Naive thymus-derived CD4-positive, alpha-beta T cell (primary cell): ENCODE measurements at places on chromosomes 7 and 10.

DNA sequence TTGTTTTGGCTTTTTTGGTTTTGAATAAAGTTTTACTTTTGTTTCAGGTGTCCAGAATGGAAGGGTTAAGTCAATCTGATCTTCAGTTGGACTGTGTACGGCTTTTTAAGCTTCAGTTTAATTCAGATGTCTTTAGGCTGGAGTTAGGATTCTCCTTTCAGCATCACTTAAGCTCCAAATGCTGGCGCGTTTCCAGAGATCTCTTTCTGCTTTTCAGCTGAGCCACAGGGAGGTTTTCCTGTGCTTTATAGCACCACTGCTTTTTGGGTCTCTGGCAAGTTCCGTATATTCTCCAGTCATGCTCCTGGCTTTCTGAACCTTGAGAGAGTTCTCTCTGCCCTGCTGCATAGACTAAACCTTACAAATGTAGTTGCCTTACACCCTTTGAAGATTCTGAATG lies 60.0 kb downstream of the VTI1A start:
- no peak for DNase-seq

GRCh38 chr7:90625562-90625961 lies 29.4 kb downstream of the CDK14 start:
- DNase-seq = no peak

- no peak for DNase-seq
Observed at GRCh38 chr10:49079499-49079898, 35.8 kb downstream of the VSTM4 start.

DNA sequence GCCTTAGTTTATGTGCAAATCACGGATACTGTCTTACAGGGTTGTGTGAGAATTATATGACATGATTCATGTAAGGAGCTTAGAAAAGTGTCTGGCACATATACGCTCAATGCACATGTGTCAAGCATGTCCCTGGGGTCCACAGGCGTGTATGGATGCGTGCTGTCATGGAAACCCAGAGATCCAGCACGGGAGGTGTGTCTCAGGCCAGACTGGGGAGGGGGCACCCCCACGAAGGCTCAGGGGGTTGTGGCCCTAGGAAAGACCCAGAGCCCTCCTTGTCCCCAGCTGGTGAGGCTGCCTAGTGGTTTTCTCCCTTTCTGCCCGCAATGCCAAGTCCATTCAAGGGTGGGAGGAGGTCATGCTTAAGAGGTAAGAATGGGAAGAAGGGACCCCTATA lies 9.1 kb downstream of the BTBD16 start:
- DNase-seq = no peak

- DNase-seq = no peak
Observed at GRCh38 chr7:106723398-106723797, 62.4 kb upstream of the CCDC71L start.
